CD8-positive, alpha-beta memory T cell (primary cell): ENCODE measurements at places on chromosomes 3 and 15.

- no peak for DNase-seq
Measured at GRCh38 chr3:18806633-18807032, 341.7 kb upstream of the KCNH8 start.

GRCh38 chr15:58761010-58761388 lies 10.1 kb upstream of the MINDY2 start:
- DNase-seq, result no peak

GRCh38 chr15:44058126-44058525 lies 136.9 kb downstream of the FRMD5 start:
- no peak for DNase-seq

DNA sequence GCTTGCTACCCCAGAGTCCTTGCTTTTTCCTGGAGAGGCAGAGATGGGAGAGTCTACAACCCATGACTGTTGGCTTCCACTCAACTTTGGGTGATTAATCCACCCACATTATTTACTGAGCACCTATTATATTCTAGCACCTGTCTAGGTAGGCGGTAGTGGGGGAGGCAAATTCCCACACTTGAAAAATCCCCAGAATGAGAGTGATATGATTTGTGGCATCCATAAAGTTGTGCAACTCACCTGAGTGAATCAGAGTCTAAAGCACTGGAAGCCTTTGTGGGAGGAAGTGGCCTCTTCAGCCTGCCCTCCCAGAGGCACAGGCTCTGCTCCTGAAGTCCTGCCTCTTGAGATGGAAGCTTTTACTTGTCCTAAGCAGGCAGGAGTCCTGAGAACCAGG lies 40.4 kb upstream of the CTNNB1 start:
- DNase-seq, result no peak

GRCh38 chr3:190826018-190826417 lies 36.5 kb downstream of the GMNC start:
- no peak for DNase-seq

DNA sequence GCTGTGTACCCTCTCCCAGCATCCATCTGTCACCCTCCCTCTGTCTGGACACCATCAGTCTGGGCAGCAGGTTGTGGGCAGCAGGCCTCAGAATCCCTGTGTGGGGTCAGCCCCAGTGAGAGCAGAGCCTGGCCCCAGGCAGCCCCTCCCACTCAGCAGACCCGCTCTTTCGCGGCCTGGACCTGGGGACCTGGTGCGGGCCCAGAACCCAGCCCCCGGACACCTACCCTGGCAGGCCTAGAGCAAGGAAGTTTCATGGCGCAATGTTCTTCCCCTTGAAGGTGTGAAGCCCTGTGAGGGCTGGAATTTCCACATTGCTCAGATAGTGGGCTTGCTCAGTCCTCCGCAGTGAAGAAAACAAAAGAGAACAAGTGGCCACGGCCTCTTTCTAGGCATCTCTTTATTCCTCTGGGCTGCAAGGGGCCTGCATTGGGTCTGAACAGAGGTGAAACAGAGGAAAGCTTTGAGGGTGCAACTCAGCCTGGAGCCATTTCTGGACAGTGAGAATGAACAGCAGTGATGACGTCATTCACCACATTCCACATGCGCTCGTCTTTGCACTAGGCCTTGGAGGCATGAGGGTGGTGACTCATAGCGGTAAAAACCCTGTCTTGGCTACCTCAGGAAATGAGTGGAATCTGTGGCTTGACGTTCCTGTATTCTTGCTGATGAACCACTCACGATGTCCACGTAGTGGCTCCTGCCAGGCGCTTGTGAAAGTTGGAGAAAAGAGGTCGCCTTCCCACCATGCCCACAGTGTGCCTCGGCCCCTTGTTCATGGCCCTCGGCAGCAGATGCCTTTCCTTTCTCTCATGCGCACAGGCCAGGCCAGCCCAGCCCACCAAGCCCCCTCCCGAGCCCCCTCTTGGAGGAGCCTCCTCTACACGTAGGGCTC lies 66.1 kb downstream of the SLC30A4 start:
- DNase-seq, result peak; percentile 69

DNA sequence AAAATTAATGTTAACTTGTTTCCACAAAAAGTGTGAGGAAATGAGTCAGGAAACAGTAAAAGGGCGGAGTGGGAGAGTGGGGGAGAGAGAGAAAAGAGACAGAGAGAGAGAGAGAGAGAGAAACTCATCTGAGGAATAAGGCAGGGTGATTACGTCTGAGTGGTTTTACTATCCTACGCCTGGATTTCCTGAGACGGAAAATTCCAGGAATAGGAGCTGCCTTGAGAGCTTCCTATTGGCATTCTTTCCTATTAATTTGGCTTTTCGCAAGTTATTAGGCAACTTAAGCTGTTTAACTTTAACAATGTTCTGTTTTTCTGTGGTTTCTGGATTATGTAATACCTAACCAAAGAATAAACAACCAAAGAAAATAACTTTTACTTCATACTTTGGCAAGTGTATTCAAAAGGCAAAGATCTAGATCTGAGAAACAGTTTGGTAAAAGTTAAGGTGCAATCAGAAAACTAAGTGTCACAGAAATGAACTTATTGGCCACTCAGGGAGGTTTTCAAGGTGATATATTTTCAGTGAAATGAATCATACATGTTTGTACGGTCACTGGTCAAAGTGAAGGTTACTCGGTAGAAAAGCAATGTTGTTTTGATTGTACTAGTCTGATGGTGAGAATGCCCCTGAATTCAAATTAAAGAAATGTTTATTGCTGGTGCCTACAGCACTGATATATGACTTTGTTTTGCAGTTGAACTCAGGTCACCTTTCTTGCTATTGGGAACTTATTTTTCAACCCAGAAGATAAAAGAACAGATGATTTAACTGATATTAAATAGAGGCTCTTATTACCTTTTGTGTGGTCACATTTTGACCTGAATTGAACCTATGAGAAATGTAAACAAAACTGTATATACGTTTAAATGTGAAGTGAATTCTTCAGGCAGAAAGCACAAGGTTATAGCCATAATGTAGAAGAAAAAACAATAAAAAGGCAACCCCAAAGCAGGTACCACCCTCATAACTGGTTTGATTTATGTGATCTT lies 39.9 kb upstream of the TNFSF10 start:
- DNase-seq, result no peak

DNA sequence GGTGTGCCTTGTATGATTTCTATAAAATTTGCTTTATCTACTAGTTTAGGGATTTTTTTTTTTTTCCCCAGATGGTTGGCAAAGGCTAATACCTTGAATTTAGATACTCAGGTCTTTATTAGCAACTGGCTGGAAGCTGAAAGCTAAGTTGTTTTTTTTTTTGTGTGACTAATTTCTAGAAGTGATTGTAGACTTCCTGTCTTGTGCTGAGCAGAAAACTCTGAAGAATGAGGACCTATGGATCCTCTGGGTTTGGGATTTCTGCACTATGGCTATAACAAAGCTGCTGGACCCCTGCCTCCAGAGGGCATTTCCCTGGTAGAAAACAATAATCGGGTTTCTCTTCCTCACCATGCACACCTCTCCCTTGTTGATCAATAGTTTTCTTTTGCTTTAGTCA lies 10.0 kb downstream of the ARIH2 start:
- no peak for DNase-seq

GRCh38 chr15:49045751-49046219 lies 461 bp downstream of the SECISBP2L start:
- DNase-seq, result no peak

DNA sequence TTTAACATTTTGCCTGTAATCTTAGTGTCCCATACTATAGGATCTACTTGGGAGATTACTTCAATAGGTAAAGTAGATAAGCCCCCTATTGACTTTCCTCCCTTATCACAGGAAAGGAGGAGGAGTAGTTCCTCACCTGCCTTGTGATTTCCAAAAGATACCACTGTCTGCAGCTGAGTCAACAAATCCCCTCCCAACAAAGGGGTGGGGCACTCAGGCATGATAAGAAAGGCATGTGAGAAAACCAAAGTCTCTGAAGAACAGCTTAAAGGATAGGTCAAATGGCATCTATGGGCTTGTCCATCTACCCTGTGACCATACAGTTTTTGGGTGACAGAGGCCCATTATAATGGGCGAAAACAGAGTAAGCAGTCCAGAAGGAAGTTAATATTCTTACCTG lies 71.3 kb upstream of the WNT7A start:
- DNase-seq, result no peak

DNA sequence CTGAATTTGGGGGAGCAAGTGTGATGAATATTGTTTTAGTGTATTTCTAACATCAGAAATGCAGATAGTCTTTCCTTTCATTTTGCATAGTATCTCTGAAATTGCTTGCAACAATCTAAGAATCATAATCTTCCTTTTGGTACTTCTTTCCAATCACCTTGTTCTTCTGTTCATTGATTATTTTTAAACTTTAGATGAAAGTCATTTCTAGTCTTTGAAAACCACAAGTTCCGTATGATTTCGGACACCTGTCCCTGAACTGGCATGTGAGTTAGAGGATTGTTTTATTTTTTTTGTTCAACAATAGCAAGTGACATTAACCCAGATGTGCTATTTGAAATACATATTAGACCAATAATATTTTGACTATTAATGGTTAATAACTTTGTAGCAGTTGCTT lies 329.7 kb downstream of the UNC13C start:
- no peak for DNase-seq

GRCh38 chr3:5384557-5385236 lies 197.2 kb downstream of the EDEM1 start:
- no peak for DNase-seq

GRCh38 chr15:66644869-66645268 lies 57.2 kb upstream of the SMAD6 start:
- DNase-seq, result no peak

GRCh38 chr3:20811631-20812030 lies 625.6 kb upstream of the SGO1 start:
- no peak for DNase-seq

DNA sequence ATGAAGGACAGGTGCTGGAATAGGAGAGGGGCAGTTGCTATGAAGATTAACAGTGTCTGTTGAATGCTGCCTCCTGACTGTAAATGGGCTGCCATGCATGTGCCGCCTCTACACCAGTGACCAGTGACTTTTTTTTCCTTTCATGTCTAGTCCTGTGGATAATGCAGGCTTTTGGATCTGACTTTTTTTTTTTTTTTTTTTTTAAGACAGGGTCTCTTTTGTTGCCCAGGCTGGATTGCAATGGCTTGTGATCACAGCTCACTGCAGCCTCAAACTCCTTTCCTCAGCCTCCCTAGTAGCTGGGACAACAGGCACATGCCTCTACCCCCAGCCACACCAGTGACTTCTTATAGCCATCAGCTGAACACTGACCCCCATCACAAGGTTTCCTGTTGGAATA lies 41.2 kb upstream of the AGBL1 start:
- no peak for DNase-seq

DNA sequence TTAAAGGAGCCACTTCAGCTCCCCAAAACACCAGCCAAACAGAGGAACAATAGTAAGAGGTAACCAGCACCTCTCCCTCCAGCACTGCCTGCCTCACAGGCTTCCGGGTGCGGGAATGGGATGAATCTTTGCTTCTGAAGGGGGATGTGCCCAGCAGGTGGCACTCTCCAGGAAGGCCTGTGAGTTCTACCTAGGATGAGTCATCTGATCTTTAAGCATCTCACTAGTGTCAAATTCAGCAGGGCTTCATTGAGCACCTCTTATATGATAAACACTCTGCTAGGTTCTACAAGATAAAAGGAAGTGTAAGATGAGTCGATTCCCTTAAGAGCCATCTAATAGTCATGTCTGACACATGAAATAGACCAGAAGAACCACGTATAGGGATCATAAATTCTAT lies 237.4 kb upstream of the UMPS start:
- no peak for DNase-seq

- no peak for DNase-seq
Measured at GRCh38 chr3:187005827-187006481, 75.6 kb downstream of the ST6GAL1 start.

DNA sequence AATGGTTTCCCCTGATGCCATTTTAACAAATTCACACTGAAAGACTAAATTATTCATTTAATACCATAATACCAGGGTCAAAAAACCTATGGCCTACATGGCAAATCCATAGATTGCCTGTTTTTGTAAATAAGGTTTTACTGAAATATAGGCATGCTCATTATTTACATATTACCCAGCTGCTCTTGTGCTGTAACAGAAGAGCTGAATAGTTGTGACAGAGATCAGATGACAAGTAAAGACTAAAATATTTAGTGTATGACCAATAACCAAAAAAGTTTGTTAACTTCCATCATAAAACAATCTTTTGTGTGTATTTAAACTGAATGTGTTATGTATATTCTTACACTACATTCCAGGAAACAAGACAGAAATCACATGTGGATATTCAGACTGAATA lies 60.2 kb downstream of the DENND4A start:
- DNase-seq, result no peak

DNA sequence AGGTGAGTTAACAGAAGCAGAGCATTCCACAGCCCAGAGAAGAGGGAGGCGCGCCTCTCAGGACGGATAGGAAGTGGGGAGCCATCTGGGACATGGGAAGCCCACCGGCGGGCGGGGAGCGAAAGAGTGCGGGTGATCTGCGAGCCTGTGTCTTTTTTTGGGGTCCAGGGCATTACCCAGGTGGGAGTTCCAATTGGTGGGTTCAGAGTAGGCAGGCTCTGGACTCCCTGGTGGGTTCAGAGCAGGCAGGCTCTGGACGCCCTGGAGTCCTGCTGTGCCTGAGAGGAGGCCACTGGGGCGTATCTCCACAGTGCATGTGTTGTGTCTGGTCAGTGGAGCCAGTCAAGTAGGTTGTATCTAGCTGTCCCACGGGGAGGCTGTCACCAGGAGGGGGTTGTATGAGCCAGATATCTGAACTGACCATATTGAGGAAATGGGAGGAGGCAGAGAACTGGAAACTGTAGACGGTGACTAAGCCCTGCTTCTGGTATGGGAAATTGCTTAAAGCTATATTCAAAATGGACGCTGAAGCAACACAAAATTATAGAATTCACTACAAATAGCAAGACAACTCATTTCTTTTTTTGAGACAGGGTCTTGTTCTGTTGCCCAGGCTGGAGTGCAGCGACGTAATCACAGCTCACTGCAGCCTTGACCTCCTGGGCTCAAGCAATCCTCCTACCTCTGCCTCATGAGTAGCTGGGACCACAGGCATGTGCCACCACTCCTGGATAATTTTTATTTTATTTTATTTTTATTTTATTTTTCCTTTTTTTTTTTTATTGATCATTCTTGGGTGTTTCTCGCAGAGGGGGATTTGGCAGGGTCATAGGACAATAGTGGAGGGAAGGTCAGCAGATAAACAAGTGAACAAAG lies 34.5 kb upstream of the CHST2 start:
- no peak for DNase-seq

GRCh38 chr3:150744041-150744918 lies 18.7 kb downstream of the SIAH2 start:
- DNase-seq, result no peak

- DNase-seq, result no peak
Measured at GRCh38 chr3:190767851-190768250, 94.6 kb downstream of the GMNC start.

- no peak for DNase-seq
Measured at GRCh38 chr3:98739266-98739665, 23.9 kb upstream of the ST3GAL6 start.

DNA sequence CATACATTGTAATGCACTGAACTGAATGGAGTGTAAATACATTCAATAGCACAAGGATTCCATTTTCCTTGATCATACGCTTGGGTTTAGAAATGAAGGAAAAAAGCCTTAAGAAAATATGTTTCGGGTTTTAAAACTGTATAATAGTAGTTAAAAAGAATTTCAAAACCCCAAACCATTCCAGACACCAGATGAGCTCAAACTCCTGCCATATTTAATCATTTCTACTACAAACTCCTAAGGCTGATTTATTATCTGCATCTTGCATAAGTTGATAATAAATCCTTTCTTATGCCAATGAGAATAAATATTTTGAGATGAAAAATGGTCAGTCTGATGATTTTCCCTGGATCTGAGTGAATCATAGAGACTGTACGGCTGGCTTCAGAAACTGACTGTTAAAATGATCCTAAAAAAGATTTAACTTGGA lies 51.0 kb downstream of the NR1D2 start:
- DNase-seq, result no peak

- DNase-seq, result no peak
Measured at GRCh38 chr3:17195856-17196604, 311.3 kb downstream of the PLCL2 start.
